ENCODE measurements at places on chromosomes 7 and 10.

- no peak for DNase-seq
Observed at GRCh38 chr10:35328404-35329037, 7.8 kb upstream of the CCNY start.

DNA sequence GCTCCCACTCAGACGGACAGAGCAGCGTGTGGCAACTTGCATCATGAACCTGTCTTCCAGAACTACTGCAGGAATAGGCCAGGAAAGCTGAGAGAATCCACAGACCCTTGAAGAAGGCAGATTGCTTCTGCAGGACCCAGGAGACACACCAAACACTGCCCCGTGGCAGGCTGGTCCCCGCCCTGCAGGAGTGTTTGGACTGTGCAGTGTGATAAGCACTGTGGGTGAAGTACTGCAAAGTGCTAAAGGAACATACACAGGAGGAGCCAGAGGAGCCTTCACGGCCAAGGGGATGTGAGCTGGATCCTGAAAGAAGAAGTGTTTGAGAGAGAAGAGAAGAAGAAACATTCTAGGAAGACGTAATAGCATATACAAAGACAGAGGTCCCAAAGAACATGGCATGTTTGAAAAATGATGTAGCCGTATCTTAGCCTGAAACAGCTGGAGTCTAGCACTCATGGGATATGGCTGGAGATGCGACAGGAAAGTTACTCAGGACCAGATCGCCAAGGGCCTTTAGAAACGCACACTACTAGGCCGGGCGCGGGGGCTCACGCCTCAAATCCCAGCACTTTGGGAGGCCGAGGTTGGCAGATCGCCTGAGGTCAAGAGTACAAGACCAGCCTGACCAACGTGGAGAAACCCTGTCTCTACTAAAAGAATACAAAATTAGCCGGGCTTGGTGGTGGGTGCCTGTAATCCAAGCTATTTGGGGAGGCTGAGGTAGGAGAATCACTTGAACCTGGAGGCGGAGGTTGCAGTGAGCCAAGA, 96.9 kb upstream of the RHEB start:
- DNase-seq, result no peak

- peak; percentile 7 for DNase-seq
Observed at GRCh38 chr10:126387041-126387921, 996 bp downstream of the ADAM12 start.

GRCh38 chr10:66782144-66782543, 143.7 kb upstream of the LRRTM3 start:
- no peak for DNase-seq

GRCh38 chr10:24848195-24848594, 104.2 kb downstream of the PRTFDC1 start:
- DNase-seq, result no peak

Measured in stimulated activated CD4-positive, alpha-beta T cell treated with anti-CD3 and anti-CD28 coated beads, TNF-alpha, amount 100 ng/mL, for 48 hours (primary cell).